Caco-2 (cell line): ENCODE measurements at places on chromosomes 13 and 19.

DNA sequence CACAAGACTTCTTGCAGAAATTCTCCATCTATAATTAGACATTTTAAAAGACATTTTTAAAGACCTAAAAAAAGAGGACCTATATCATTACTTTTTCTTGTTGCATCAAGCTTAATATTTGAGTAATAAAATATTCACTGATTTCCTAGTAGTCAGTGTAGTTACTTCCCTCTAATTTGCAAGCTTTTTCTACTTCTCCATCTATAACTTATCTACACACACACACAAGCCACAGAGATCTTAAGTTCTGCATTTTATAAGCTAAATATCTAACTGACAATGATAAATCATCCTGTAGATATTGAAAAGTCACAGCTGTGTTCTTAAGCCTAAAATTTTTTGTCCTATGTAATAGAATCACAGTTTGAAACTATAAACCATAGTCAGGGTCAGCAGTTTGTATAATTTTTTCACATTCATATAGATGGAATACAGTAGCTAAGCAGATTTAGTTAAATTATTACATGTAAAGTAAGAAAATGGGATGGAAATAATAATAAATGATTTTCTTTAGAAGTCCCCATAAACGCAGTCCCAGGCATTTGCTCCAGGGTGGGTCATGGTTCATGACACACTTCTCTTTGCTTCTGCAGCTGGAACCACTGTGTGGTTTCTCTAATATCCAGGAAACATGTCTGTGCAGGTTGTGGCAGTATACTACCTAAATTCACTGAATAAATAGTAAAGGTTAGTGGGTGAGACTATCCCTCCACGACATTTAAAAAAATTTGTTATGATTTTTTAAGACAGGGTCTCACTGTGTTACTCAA is 60.2 kb downstream of the ESD start:
- no peak for DNase-seq

- DNase-seq = no peak
Observed at GRCh38 chr13:64158908-64159307, 2743.3 kb upstream of the PCDH20 start.

- DNase-seq = no peak
Observed at GRCh38 chr19:19524053-19524452, 4.7 kb upstream of the YJEFN3 start.

GRCh38 chr19:48915757-48916156 is 15.6 kb downstream of the NUCB1 start:
- DNase-seq = no peak

GRCh38 chr19:44904426-44904994 is 1.1 kb upstream of the APOE start:
- DNase-seq = peak; percentile 49

- DNase-seq = no peak
Observed at GRCh38 chr19:307793-308420, 16.7 kb upstream of the PLPP2 start.

DNA sequence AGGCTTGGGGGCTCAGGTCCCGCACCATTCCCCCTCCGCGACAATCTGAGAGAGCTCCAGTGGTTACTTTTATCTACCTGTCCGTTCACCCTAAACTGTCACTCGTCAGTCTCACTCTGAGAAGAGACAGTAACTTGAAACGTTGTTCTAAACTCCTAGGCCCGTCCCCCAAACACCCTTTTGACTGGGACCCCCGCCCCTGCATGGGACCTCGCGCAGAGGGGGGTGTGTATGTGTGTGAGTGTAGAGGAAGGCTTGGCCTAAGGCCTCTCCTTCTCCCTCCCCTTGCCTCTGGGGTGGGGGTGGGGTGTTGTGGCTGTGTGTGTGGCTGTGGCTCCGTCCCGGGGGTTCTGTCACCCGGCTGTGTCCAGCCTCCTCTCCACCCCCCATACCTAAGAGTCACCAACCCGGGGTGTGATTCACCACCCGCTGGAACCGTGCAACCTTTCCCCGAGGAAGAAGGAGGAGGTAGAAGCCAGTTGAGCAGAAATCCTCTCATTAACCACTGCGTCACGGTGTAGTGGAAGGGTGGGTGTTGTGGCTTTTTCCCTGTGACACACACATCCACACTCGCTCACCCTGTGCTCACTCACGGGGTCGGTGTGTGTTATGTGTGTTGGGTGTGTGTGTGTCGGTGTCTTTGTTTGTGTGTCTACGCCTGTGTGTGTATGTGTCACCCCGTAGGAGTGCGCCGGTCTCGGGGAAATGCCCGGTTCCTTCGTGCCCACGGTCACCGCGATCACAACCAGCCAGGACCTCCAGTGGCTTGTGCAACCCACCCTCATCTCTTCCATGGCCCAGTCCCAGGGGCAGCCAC is 2.4 kb downstream of the FOSB start:
- no peak for DNase-seq

DNA sequence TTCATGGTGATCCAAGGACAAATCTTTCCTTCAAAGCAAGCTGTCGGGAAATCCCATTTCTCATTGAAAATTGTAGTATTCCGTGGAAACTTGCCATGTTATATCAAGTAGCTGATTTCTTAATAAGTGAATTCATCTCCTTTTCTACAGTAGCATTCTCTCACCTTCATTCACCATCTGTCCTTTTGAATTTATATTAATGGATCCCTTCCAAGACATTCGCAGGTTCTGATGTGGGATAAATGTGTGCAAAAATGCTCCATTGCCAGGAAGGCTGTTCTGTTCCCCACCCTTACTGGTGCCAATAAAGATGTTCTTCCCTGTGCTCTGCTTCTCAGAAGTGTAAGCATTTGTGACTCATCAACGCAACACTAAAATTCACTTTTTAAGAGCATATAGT is 36.2 kb downstream of the AMER2 start:
- DNase-seq = no peak

DNA sequence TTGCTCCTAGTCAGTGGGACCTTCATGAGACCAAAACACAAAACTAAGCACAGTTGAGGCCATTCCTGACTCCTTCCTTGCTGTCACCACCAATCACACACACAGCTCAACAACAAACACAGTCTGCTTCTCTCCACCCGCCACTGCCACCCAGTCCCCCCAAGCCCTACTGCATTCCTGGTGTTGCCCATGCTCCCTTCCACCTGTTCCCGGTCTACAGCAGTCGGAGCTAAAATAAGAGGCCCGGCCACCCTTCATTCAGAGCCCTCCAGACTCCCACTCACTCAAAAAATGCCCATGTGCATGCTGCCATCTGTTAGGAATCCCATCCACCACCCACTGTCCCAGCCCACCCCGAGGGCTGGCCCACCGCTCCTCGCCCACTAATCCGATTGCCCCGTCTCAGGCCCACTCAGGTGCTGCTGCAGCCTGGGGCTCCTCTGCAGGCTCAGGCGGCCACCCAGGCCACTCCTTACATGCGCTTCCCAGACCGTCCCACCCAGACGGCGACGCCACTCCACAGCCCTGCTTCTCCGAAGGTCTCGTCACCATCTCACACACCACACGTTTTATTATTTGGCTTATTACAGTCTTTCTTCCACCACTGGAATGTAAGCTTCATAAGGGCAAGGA is 127.6 kb downstream of the RNF17 start:
- no peak for DNase-seq

DNA sequence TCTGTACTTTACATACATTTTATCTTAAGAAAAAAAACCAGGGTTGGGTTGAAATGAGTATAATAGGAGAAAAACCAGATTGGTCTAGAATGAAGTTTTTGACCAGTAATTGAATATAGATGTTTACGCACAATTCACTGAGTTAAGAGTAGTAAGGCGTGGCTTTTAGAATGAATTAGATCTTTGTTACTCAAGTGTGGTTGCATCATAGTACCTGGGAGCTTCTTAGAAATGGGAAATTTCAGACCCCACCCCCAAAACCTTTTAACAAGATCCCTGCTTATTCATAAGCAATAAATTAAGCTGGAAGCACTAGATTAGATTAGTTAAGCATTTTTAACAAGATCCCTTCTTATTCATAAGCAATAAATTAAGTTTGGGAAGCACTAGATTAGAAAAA is 28.7 kb upstream of the LMO7 start:
- DNase-seq = no peak

GRCh38 chr13:38582133-38582532 is 104.7 kb upstream of the FREM2 start:
- DNase-seq = no peak

DNA sequence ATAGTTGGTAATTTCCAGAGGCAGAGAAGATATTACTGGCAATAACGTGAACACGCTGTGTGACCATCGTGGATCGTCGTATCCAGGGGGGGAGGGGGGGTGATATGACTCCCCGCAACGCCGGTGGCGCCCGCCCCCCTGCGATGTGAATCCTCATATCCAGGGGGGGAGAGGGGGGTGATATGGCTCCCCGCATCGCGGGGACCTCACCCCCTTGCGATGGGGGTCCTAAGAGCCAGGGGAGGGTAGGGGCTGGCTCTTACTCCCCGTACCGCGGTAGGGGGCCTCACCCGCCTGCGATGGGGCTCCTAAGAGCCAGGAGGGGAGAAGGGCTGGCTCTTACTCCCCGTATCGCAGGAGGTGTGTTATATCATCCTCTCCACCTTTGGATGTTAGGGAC is 31.3 kb upstream of the RGCC start:
- DNase-seq = no peak

DNA sequence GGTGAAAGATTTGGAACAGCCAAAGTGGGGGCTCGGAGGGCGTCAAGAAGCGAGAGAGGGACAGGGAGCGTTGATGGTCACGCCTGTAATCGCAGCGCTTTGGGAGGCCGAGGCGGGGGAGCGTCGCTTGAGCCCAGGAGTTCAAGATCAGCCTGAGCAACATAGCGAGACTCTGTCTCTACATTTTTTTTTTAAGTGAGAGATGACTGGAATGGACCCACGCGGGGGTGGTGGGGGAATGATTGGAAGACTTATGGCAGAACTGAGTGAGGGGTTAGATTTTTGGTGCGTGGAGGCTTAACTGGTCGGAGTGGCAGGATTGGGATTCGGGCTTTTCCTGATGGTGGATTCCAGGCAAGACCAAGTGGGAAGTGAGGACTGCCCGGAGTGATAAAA is 725 bp downstream of the PSMD8 start:
- no peak for DNase-seq

- DNase-seq = no peak
Observed at GRCh38 chr19:27833031-27833430, 1379.9 kb downstream of the UQCRFS1 start.
